Stimulated activated CD4-positive, alpha-beta T cell treated with anti-CD3 and anti-CD28 coated beads, Interleukin-1b, Interleukin-23, amount 100 ng/mL, for 48 hours (primary cell): ENCODE measurements at places on chromosomes 13 and 19.

GRCh38 chr13:88112526-88112925, 441.4 kb downstream of the SLITRK5 start:
- DNase-seq: no peak

DNA sequence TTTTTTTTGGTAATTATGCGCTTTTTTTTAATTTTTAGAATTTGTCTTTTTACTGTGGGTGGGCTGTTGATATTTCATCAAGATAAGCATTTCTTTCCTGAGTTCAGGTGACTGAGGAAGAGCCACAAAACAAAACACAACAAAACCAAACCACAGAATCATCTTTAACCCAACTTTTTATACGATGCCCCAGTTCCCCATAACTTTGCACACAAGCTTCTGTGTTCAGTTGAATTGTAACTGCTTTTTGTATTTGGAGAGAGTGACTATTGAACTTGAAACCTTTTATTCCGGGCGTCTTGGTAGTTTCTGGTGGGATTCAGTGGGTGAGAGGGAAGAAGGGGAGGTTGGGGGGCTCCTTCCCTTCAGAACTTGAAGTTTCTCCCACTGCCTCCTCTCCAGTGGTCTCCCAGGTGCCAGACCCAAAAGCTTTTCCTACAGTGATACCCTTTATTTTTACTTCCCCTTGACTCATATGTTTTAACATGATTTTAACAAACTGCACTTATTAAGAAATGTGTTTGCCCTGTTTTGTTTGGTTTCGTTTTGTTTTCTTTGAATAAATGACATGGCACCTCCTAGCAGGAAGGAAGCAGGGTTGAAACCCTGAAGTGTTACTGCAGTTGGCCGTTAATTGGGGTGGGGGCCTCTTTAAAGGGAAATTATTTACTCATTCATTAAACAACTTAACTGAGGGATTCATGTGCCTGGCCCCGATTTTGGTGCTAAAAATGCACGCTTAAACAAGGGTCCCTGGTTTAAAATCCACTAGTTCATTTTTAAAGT, 2.7 kb upstream of the CCDC97 start:
- DNase-seq: no peak

GRCh38 chr13:40058757-40059236, 403.3 kb downstream of the COG6 start:
- DNase-seq: no peak

DNA sequence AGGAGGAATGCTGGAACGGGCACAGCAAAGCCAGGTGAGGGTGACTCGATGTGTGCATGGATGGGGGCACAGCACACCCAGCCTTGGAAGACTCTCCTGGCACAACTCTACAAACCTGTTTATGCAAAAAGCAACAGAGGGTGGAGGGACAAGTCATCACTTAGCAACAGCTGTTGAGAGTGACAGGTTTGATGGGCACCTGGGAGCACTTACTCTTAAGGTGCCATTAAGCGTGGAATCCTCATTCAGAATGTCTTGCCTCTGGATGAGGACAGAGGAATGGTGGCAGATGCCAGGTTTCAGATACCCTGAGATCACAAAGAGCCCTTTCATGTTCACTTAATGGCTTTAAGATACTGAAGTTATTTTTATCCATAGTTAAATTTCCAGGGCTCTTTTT, 97.0 kb downstream of the DCT start:
- no peak for DNase-seq

GRCh38 chr13:34428911-34429310, 513.2 kb upstream of the NBEA start:
- no peak for DNase-seq

- no peak for DNase-seq
Observed at GRCh38 chr13:26749285-26749684, 11.3 kb downstream of the GPR12 start.
